ENCODE measurements at places on chromosomes 5 and 9.
A peak's percentile ranks its signal among the peaks of the same experiment; 100 is the strongest.

- DNase-seq: no peak
Measured at GRCh38 chr5:45093377-45093776, 284.6 kb downstream of the MRPS30 start.

DNA sequence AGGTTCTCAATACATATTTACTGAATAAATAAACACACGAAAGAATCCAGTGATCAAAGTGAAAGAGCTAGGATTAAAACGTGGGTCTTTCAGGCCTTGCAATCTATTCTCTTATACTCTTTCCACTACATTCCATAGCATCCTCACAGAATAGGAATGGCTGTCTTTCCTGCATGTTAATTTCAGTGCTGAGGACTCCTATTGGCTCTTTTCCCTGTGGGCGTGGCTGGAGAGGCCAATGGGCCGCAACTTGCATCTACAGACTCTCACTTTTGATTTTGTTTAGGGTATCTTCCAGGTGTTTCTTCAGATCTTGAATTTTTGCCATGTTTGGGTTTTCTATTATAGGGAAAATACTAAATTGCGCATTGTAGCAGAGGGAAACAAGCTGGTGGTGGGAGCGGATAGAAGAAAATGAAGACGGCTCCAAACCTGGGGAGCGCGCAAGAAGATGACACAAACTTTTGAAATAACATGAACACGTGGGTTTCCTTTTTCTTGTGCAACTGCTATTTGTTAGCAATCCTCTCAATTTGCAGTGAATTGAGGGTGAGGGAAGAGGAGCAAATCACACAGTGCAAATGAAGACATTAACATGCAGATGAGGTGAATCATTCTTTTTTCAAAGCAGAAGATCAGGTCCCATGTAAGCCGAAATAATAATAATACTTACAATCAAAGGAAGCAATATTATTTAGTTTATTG lies 93.9 kb downstream of the GCNT1 start:
- DNase-seq: peak; percentile 18

GRCh38 chr5:172451771-172452197 lies 2.5 kb downstream of the SH3PXD2B start:
- peak; percentile 68 for DNase-seq

DNA sequence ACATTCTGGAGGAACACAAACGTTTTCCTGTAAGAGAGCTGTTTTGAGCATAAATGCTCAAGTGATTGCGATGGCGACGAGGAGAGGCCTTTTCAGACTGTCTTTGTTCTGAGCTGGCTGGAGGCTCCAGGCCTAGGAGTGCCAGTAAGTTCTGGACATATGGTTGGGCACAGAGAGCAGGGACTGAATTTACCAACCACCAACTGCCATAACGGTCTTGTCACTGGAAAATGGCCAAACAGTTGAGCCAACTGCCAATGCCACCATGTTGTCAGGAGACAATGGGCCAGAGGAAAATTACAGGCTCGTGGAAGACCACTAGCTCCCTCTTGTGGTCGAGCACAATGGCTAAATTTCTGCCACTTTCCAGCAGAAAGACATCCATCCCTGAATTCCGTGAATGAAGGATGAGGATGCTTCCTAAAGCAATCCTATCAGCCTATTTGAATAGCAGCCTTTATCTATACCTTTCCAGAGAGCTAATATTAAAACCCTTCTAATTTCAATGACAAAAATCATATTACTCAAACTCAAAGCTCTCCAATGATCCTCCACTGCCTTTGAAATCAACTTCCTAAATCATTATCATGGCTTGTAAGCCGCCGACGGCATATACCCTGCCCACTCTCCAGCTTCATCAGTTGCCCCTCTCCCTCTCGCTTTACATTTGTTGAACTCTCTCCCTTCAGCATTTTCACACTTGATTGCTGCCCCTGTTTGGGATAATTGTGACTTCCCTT lies 66.9 kb upstream of the GLIS3 start:
- peak; percentile 69 for DNase-seq

DNA sequence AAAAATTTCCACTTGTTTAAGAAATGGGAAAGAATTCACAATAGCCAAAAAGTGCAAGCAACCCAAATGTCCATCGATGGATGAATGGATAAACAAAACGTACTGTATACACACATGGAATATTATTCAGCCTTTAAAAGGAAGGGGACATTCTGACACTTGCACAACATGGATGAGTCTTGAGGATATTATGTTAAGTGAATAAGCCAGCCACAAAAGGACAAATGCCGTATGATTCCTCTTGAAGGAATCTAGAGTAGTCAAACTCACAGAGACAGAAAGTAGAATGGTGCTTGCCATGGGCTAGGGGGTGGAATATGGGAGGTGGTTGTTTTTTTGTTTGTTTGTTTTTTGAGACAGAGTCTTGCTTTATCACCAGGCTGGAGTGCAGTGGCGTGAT lies 3.8 kb upstream of the ATP6V0E1 start:
- DNase-seq: peak; percentile 22

DNA sequence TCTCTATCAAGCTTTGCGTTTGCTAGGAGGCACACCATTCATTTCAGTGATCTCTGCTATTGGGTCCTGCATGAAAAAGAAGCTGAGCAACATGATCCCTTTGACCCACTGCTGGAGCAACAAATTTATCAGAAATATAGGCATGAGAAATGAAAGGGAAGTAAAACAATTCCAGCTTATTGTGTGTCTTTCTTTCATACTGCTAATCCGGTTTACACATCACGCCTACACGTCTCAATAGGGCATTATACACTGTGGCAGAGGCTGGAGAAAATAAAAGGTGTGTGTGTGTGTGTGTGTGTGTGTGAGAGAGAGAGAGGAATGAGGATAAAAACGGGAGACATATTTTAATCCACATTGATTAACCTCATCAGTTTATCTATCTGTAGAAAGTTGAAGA lies 2.4 kb downstream of the PTCH1 start:
- no peak for DNase-seq

DNA sequence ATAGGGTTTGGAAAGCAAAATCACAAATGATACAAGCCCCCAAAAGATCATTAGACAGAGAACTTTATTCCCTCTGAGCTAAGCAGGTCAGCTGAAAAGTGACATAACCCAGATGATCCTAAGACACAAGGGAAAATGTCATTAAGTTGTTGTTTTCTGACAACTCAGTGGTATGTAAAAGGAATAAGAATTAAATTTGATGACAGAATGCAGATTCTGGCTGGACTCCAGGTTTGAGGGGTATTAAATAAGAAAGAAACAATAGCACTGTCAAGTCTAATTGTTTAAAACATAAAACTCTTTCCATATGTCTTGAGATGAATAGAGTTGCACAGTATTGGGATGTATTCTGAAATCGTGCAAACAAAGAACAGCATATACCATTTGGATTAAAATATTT lies 429.9 kb downstream of the CAAP1 start:
- no peak for DNase-seq

DNA sequence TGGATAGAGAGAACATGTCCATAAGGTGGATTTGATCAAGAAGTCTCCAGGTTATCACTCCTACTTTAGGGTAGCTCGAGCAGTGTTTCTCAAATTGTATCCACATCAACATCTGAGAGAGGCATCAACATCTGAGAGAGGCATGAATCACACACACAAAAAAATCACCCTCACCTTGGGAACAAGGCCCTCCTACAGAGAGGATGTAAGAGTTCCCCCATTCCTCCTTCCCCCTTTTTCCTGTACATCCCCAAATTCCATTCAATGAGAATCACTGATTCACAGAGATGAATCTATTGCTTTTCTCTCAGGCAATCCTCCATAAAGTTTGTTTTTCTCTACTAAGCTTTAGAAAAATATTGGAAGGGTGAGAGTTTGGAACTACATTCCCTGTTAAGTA lies 233.4 kb upstream of the CDH6 start:
- DNase-seq: no peak

GRCh38 chr9:25752398-25752797 lies 74.2 kb upstream of the TUSC1 start:
- no peak for DNase-seq

GRCh38 chr9:120913647-120914264 lies 12.8 kb downstream of the TRAF1 start:
- no peak for DNase-seq

- no peak for DNase-seq
Measured at GRCh38 chr5:17910318-17910717, 276.1 kb downstream of the TAF11L14 start.

GRCh38 chr5:172004824-172005237 lies 1.6 kb downstream of the FBXW11 start:
- DNase-seq: peak; percentile 43

GRCh38 chr5:104297076-104297475 lies 734.5 kb upstream of the NUDT12 start:
- DNase-seq: peak; percentile 57

GRCh38 chr5:90368454-90369246 lies 40.9 kb downstream of the CETN3 start:
- DNase-seq: no peak

DNA sequence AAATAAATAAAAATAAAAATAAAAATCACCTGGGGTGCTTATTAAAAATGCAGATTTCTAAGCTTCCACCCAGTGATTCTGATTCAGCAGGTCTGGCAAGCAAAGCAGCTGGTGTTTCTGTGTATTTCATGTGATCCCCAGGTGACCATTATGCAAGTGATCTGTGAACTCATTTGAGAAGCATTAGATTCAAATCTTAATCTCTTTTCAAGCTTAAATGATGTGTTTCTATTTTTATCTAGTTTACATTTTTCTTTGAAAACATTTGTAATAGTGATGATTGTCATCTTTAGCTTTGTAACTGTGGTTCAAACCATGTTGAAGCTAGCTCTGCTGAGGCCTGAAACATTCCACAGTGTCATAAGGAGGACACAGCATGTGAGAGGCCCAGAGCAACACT lies 804.8 kb upstream of the ZNF608 start:
- DNase-seq: peak; percentile 4

GRCh38 chr5:17004441-17005106 lies 68.5 kb upstream of the MYO10 start:
- DNase-seq: no peak

GRCh38 chr5:5079876-5080275 lies 60.3 kb upstream of the ADAMTS16 start:
- no peak for DNase-seq

DNA sequence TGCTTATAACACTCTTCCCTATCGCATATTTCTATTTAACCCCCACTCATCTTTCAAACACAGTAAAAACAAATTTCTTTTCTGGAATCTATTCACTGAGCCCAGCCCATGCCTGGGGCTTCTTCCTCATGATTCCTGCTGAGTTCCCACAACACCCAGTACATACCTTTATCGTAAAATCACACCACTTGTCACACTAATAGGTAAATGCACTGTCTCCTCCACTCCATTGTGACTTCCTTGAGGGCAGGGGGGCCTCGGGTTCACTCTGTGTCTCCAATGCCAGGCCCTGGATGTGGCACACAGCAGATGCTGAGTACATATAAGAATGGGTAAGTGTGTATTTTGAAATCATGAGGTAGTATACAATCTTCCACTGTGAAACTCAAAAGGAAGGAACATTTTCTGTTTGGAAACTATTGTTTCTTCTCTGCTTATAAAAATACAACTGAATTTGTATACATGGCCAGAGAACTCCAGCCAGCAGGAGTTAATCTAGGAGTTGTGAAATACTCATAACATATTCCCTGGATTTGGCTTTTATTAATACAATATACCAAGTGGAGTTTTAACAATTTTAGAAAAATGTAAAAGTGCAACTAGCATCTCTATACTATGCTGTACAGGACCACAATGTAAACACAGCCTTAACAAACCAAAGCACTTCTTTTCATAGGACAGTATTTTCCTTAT lies 7.2 kb downstream of the PLK2 start:
- no peak for DNase-seq

Data from A172 (cell line).